NK-92 treated with Interleukin-12 subunit alpha and Interleukin-12 subunit beta, amount 100 ng/mL, for 24 hours (cell line): ENCODE measurements at places on chromosomes 12 and 14.

GRCh38 chr12:109881752-109882151 lies 1.4 kb upstream of the GLTP start:
- DNase-seq = no peak

GRCh38 chr12:89597770-89598169 lies 71.9 kb upstream of the POC1B start:
- DNase-seq = no peak

GRCh38 chr12:52380271-52380694 lies 5.2 kb downstream of the KRT84 start:
- DNase-seq = no peak

DNA sequence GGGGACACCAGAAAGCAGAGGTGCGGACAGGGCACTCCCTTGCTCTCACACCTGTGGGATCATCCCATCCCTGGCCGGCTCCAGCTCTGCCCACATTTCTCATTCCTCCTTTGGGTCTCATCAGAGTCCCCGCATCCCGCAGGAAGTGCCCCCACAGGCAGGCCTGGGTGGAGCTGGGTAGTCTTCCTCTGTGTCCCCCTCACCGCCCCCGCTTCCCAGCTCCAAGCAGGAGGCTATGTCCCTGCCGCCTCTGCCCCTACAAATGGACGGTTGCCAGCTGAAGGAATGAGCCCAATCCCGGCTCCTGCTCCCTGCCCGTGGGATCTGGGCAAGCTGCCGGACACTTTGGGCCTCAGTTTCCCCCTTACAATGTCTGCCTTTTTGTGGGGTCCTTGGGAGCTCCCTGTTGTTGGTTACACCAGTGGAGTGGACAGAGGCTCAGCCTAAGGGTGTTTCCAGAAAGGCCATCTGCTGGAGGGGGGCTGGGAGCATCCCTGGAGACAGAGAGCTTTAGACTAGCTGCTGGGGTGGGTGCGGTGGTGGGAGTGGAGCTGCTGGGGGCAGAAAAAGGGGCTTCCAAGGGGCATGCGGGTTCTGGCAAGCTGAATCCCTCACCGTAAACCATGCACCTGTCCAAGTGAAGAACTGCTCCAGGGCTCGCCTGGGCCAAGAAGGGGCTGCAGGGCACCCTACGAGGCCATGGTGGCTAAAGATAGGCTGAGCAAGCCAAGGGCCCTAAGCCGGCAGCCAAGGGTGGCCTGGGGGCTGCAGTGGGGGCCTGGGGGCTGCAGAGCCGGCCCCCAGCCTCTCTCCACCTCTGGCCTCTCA lies 7.9 kb upstream of the GPR132 start:
- DNase-seq = no peak

GRCh38 chr14:99589651-99590530 lies 14.1 kb downstream of the CCDC85C start:
- no peak for DNase-seq

DNA sequence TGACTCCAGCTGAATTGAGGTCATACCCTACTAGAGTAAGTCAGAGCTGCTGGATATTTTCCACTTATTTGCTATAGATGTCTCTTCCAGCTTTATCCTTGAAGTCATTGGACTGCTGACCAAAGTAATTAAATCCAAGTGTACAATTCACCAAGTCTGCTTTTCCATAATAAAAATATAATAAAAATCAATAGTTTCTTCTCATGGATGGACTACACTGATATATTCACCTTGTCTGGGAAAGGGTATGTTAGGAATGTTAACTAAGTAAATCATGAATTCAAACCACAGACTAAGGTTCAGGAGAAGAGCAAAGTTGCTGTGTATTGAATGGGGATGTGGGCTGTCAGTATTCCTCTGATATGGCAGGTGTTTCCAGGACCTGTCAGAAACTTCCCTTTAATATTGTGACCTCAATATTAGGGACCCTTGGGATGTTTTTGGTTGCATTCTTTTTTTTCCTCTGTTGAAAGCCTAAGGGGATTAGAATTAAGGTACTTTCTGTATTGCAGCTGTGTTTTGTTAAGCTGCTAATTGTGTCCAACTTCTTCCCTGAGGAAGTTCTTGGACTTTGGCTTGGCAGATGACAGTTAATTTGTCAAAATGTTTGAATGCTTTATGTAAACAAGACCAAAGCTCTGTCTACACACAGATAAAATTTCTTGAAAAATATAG lies 284.0 kb downstream of the ATP23 start:
- no peak for DNase-seq
